ENCODE measurements at places on chromosomes 13 and 19.

GRCh38 chr19:14916848-14917247 lies 24.4 kb upstream of the OR7C2 start:
- no peak for DNase-seq

DNA sequence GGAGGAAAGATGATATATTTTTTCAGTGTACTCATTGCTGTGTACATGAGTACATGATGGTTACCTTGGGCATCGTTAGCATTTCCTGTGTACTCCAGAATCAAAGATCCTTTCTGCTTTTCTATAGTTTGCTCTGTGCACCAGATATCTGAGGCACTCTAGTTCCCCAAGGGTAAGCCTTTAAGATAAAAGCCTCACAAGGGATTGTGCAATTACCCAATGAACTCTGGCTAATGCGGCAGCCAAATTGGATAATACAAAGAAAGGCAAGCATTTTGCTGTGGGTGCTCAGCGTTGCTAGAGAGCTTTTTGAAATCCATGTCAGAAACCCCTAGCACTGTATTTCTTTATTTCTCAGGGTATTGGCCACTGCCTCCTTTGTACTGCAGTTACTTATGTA lies 2.9 kb downstream of the CYSLTR2 start:
- no peak for DNase-seq

GRCh38 chr19:18503337-18503970 lies 18.4 kb downstream of the ELL start:
- DNase-seq: no peak

DNA sequence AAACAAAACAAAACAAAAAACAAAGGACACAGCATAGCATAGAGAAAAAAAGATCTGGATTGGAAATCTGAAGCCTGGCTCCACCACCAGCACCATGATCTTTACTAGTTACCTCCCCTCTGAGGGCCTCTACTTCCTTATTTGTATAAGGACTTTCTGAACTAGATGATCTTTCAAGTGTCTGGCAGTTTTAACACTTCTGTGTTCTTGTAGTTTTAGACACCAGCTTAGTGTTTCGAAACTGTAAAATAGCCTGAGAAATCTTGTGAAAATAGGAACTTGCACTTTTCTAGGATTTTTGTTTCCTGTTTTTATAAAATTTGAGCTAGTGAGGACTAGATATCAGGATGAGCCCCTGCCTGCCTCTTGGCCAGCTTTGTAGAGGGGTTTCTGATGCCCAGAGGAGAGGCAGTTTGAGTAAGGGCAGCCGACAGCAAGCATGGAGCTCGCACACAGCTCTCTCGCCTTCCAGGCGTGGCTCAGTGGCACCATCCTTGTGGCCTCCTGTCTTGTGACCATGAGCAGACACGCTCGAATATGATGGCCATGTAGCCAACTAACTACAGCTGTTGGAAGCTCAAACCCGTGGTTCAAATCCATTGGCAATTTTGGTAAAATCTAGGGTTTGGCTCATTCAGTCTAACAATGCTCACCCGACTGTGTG lies 319.0 kb downstream of the KCNRG start:
- no peak for DNase-seq

DNA sequence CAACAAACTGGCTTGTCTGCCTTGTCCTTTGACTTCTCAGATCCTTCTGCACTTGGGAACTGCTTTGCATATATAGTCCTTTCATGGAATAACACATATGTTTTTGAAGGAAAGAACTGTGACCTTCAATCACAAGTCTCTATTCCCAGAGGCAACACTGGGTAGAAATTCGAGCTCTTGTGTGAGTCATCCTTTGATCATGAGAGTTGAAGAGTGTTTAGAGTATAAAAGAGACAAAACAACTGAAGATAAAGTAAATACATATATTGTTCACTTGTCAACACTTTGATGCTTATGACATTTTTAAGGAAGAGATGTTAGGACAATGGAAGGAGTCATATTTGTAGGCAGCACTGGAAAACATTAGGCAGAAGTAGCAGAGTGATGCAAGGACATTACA lies 5.2 kb upstream of the OR7A5 start:
- no peak for DNase-seq

DNA sequence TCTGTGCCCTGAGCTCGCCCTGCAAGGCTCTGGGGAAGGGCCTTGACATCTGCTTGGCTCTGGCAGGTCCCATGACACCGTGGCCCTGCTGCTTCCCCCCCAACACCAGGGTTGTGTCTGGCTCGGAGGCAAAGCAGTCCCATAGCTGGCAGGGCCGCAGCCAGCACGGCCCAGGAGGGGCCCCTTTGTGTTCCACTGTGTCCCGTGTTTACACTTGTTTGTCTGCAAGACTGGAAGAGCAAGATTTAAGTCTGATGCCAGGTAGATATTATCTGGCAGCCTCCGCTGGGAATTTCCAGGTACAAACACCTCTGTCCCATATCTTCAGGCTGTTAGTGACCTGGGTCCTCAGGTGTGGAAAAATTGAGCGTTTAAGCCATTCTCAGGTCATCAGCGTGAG lies 44.3 kb downstream of the MCF2L start:
- DNase-seq: no peak

DNA sequence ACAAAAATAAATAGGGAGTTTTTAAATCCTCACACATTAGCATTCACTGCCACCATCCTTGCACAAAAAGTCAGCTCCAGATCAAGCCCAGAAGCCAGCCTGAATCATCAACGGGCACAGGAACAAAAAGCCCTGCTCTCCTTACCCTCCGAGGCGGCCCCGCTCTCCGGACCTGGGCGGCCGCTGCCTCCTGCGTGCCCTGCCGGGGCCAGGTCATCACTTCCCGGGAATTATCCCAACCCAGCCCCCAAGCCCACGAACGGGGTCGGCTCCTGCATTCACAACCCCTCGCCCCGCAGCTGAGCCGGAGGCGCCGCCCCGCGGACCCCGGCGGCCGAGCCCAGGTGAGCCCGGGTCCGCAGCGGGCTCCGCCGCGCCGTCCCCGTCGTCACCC lies 754 bp downstream of the DNAJB1 start:
- no peak for DNase-seq

GRCh38 chr19:38989066-38989605 lies 13.6 kb upstream of the FBXO17 start:
- peak; percentile 87 for DNase-seq

- no peak for DNase-seq
Measured at GRCh38 chr19:12715929-12716328, 7.8 kb downstream of the TNPO2 start.

DNA sequence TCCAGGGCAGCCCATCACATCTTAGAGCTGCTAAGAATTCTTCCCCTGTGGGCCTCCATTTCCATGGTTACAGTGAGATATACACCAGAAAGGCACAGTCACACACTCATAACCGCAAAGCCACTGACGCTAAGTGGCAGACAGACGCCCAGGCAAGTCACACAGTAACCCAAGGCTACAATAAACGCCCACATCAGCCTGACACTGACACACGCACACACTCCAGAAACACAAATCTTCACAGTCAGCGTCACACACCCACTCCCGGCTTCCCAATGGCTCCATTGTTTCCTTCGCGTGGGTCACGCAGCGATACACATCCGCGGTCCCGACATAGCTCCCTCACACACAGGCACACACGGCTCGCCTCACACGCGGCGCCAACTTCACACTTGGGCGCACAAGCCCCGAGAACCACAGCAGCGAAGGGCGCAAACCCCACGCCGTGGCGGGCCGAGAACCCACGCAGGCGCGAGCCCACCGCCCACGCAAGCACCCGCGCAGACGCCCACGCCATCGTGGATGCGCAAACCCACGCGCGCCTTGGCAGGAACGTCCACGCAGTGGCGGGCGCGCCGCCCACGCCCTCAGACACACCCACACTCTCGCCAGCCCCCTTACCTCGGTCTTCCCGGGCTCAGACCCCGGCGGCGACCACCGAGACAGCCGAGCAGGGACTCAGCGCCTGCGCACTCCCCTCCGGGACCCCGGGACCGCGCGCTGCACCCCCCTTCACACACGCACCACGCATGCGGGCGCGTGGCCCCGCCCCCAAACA lies at the start of gene ZNF667:
Gene ZNF667, minus strand, starts transcription at position 695 of the 778 bp plus-strand sequence. CDS start 14,975 bp downstream, outside the sequence.
- no peak for DNase-seq

- DNase-seq: no peak
Measured at GRCh38 chr13:71493189-71493588, 373.8 kb downstream of the DACH1 start.

DNA sequence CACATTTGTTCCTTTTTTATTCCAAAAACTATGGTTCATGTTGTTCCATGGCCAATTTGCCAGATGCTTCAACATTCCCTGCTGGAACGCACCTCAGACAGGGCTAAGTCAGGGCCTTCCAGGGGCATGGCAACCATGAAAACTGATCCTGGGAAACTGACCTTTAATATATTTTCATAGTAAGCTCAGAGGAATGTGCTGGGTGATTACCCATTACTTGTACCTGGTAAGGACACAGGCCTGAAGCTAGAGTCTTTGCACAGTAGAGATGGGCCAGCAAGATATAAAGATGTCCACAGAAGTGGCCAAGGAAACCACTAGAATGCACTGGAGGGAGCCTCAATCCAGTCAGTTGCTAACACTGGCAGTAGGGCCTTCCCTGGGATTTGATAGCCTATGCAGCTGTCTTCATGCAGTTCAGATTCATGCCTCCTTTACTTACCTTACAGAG lies 353.1 kb downstream of the ENOX1 start:
- no peak for DNase-seq

DNA sequence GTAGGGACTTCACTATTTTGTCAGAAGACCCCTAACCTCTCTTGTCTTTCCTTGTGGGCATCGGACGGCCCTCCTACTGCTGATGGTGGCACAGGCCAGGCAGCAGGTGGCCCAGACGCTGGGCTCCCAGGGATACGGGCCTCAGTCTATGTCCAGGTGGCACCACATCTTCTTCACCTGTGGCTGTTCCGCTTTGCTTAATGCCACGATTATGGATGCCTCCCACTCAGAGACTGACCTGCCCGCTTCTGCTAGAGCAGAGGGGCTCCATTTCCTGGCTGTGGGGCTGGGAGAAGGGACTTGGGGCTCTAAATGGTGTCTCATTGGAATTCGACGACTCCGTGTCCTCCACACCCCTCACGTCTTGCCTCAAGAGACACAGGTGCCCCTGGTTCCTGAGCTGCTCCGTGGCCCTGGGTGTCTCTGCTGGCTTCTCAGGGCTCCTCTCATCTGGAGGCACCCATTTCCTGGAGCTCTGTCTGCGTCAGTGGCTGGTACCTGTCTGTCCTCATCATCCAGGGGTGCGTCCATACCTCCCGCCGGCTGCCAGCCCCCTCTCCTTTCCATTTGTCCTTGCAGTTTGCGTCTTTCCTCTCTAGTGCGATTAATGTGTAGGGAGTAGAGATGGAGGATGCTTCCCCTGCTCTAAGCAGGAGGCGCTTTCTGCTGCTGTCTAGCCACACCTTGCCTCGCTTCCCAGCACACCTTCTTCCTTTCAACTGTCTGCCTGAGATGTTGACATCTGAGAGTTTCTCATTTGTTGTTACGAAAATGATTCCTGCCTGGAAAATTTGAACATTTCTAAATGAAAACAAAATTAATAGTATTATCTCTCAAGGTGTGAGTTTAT lies 63.4 kb downstream of the TEX29 start:
- no peak for DNase-seq

- DNase-seq: peak; percentile 45
Measured at GRCh38 chr13:41060724-41061074, 610 bp upstream of the WBP4 start.

DNA sequence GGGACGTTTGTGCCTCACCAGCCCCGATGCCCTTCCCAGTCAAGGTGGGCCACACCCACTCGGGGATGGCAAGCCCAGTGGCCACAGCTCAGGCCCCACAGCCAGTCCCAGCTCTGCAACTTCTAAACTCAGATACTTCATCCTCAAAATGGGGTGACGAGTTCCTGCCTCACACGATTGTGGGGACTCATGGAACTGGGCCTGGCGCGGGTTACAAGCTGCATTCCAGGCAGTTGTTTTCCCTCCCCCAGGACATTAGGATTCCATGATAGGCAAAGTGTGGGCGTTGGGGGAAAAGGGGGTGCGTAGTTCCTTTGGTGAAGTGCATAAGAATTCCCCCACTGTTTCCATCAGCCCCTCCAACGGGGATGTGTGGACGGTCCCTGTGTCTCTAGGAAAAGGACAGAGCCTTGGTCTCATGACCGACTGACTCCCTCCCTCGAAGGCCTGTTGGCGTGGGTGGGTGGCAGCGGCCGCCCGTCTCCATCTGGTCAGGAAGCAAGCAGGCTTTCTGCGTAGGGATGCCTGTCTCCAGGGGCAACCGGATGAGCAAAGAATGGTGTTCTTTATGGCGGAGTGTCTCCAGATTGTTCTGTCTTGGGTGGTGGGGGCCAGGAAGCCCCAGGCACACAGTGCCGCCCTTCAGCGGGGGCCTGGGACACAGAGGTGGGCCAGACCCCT lies 21.1 kb upstream of the NPAS1 start:
- DNase-seq: no peak

DNA sequence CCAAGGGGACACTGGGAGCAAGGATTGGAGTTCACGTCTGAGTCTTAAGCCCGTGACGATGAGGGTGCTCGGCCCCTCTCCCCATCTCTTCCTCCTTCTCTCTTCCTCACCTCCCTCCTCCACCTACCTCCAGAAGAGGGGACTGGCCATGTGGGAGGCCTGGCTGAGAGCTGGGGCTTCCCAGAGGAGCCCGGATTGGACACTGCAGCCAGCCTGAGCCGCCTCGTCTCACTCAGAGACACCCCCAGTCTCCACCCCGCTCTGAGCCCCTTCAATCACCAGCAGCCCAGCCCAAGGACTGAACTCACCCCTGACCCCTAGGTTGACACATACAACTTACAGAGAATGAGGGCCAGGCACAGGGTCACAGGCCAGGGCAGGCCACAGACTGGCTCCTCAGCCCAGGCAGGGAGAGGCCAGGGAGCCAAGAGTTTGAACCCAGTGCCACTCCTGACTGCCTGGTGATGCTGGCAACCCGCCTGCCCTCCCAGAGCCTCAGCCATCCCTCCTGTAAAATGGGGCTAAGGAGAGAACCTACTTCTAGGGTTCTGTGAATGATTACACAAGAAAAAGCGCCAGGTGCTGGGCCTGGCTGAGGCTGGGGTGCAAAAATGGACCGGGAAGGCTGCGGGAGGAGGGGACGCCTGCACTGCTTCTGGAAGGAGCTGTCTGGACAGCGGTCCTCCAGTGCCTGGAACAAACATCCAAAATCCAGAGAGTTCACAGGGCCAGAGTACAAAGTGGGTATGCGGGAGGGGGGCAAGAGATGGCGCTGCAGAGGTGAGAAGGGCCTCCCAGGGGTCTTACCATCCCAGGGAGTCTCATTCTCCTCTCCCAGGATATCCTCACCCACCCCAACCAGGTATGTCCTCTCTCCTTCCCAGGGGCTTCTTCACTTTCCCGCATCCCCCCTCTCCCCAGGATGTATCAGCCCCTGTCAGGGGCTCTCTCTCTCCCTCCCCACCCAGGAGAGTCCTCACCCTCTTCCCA lies 1.1 kb downstream of the CD79A start:
- DNase-seq: no peak

GRCh38 chr13:32429433-32429909 lies 1.5 kb upstream of the N4BP2L1 start:
- DNase-seq: no peak

DNA sequence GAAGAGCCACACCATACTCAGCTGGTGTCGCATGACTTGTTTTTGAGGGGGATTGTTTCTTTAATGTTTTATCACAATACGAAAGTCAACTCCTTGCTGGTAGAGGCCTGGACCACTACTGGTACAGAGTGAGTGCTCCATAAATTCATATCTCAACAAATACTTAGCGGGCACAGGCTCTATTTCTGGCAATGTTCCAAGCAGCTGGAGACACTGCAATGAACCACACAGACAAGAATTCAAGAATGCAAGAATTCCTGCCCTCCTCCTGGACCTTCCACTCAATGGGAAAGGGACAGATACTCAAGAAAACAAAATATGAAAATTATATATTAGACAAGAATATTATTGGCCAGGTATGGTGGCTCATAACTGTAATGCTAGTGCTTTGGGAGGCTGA lies 5.1 kb upstream of the FXYD5 start:
- DNase-seq: no peak

- no peak for DNase-seq
Measured at GRCh38 chr13:25085125-25085742, 10.7 kb upstream of the PABPC3 start.
